ENCODE measurements at places on chromosomes 11 and 22.

- no peak for DNase-seq
These were observed 4.2 kb downstream of the UNC93B1 start for GRCh38 chr11:67999704-68000103.

- peak; percentile 17 for DNase-seq
These were observed 1236.4 kb downstream of the FAM181B start for GRCh38 chr11:81497202-81497804.

DNA sequence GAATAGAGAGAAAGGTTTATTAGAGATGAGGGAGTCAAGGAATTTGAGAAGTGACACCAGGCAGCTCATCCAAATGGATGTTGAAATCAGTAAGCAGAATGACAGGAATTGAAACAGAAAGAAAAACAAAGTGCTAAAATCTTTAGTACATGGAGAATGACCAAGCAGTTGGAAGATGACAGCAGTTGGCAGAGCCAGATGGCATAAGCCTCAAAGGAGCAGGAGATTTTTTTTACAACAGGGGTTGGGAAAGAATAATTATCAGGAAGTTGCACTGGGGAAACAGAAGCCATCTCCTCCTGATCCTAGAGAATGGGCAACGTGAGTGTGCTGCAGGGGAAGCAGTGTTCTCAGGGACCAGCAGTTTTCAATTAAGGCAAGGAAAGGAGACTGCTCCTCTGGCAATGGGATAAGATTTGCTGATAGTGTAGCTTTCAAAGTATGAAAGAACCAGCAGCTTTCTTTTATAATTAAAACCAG, 28.9 kb downstream of the RAB39A start:
- DNase-seq = no peak

DNA sequence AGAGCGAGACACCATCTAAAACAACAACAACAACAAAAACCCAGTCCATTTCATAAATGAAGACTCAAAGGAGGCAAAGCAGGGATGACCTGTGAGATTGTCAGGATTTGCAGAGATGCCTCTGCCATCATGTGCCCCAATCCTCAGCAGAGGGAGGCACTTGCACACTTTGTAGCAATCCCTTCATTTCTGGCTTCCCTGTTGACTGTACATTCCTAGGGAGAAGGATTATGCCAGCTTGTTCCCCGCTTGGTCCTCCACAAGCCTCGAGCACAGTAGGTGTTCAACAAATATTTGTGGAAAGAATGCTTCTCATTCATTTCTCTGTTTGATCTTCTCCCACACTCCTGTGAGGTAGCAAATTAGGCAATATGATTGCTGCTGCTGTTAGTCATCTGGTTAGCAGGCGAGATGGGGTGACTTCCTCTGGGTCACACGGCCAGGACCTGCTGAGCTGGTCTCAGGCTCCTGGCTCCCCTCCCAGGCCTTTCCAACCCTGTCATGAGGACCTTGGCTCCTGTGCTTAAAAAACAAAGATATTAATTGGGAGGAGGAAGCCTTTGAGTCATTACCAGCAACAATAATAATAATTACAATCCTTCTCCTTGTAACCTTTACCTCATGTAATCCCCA, 34.1 kb downstream of the LIF start:
- peak; percentile 31 for DNase-seq

DNA sequence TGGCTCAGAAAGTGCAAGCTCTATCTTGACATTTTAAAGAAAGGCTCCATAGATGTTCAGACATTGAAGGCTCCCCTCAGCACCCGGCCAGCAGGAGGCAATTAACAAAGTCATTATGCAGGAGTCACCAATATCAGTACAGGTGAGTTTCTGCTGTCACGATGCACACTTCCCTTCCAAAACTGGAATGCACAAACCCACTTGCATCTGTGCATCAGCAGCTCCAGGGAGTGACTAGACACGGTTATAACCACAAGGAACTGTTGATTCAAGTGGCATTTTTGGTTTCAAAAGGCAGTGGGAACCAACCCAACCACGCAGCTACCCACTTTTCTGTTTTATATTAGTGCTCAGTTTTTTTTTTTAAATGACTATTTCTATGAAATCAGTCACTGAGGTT, 293.9 kb upstream of the NARS2 start:
- DNase-seq = no peak

GRCh38 chr11:74069146-74070046, 60.5 kb upstream of the UCP3 start:
- DNase-seq = no peak

- no peak for DNase-seq
These were observed 680.3 kb downstream of the NTM start for GRCh38 chr11:132050577-132051165.

GRCh38 chr11:124085997-124086846, 29.0 kb upstream of the VWA5A start:
- DNase-seq = no peak

GRCh38 chr11:62980133-62980760, 4.5 kb downstream of the SLC22A6 start:
- no peak for DNase-seq

GRCh38 chr11:94100253-94100652, 28.4 kb upstream of the PANX1 start:
- no peak for DNase-seq

DNA sequence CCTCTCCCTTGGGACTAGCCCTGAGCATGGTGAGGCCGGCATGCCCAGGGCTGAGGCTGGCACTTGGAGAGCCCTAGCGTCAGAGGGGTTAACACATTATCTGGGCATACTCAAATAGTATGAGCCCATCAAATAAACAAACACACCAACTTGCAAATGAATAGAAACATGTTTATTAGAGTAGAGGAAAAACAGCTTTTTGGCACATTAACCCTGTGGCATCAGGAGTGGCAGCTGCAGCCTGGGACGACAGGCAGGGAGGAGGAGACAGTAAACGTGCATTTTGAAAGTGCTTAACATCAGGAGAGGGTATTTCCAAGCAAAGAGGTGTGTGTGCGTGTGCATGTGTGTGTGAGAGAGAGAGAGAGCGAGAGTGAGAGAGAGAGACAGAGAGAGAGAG, 684.9 kb downstream of the NTM start:
- DNase-seq = no peak

DNA sequence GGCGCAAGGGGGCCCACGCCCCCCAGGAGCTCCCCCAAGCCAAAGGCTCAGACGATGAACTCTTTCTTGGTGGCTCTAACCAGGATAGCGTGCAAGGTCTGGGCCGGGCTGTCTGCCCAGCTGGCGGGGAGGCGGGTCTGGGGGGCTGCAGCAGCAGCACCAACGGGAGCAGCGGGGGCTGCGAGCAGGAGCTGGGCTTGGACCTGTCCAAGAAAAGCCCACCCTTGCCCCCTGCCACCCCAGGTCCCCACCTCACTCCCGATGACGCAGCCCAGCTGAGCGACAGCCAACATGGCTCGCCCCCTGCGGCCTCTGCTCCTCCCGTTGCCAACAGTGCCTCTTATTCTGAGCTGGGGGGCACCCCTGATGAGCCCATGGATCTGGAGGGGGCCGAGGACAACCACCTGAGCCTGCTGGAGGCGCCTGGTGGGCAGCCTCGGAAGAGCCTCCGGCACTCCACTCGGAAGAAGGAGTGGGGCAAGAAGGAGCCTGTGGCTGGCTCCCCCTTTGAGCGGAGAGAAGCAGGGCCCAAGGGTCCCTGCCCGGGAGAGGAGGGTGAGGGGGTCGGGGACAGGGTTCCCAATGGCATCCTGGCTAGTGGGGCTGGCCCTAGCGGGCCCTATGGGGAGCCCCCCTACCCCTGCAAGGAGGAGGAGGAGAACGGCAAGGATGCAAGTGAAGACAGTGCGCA, 21.6 kb upstream of the TMEM191C start:
- DNase-seq = no peak

DNA sequence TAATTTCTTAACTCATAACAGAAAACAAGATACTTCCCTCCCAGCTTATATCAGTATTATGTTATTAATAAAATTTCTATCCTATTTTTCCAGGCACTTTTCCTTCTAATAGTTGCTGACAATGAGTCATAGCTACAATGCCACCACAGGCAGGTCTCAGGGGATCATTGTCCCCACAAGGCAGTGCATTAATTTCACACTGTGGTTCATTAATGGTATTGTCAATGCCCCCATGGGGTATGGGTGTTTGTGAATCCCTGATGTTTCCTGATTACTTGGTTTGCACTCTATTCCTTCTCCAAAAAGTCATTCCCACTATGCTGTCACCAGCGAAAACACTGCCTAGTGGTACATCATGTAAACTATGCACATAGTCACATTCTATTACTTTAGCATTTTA, 345.5 kb upstream of the CTSC start:
- no peak for DNase-seq

DNA sequence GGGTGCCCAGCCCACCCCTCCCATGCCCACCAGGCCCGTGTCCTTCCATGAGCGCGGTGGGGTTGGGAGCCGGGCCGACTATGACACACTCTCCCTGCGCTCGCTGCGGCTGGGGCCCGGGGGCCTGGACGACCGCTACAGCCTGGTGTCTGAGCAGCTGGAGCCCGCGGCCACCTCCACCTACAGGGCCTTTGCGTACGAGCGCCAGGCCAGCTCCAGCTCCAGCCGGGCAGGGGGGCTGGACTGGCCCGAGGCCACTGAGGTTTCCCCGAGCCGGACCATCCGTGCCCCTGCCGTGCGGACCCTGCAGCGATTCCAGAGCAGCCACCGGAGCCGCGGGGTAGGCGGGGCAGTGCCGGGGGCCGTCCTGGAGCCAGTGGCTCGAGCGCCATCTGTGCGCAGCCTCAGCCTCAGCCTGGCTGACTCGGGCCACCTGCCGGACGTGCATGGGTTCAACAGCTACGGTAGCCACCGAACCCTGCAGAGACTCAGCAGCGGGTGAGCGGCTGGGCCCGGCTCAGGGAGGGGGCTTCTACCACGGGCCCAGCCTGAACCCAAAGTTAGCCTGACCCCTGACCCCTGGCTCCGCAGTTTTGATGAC, 3.0 kb downstream of the PKP3 start:
- DNase-seq = no peak

- DNase-seq = no peak
These were observed 458.4 kb upstream of the LRRC4C start for GRCh38 chr11:41917900-41918299.

GRCh38 chr11:80873310-80873999, 1432.6 kb upstream of the TENM4 start:
- DNase-seq = no peak

DNA sequence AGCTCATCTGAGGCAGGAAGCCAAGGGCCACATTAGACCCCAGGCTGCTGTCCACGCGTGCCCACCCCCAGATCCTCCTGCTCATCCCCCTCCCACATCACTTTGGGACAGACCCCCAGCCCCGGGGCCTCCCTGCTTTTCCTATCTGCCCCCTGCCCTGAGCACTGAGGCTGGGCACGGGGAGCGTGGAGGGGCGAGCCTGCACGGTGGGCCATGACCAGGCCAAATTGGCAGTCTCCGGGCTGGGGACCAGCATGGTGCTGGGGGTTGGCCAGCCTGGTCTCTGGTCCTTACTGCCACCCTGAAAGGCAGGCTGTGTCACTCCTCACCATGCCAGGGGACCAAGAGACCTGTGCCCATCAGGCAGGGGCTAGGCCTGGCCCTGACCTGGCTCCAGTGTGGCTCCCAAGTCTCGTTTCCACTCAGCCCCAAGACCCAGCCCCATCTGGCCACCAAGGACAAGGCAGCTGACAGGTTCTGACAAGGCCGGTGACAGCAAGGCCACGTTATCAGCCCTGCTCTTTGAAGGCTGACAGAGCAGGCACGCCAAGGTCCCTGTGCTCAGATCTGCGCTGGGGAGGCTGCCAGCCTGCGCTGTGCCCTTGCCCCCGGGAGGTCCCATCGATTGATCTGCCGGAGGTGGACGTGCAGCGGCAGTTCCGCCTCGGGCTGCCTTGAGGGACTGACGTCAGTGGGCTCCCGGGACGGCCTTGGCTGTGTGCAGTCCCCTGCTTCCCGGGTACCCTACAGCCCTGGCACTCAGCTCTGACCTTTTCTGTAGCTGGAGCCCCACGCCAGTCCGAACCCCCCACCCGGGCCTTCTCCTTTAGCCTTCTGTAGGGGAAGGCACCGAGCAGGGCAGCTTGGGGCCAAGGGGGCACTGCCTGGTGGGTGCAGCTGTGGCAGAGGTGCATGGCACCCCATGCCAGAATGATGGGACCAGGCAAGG, 3.6 kb downstream of the TNNI2 start:
- DNase-seq = peak; percentile 66

DNA sequence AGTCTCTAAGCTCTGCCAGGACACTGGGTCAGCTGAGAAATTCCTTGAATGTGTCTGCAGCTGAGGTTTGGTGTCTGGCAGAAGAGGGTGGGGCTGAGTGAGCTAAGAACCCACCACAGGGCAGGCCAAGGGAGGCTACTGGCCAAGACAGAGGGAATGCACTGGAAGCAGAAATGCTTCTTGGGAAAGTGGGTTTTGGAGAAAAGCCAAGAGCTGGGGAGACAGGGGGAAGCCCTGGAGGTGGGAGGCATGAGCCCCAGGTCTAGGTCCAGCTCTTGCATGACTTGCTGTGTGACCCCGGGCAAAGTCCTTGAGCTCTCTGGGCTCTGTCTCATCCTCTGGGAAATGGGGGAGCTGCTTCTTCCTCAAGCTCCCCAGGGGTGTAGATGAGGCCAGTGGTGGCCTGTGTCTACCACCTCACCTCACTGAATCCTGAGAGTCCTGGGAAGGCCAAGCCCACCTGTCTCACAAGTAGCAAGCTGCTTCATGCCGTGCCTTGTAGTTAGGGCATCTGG, 2.3 kb downstream of the MMP11 start:
- no peak for DNase-seq

DNA sequence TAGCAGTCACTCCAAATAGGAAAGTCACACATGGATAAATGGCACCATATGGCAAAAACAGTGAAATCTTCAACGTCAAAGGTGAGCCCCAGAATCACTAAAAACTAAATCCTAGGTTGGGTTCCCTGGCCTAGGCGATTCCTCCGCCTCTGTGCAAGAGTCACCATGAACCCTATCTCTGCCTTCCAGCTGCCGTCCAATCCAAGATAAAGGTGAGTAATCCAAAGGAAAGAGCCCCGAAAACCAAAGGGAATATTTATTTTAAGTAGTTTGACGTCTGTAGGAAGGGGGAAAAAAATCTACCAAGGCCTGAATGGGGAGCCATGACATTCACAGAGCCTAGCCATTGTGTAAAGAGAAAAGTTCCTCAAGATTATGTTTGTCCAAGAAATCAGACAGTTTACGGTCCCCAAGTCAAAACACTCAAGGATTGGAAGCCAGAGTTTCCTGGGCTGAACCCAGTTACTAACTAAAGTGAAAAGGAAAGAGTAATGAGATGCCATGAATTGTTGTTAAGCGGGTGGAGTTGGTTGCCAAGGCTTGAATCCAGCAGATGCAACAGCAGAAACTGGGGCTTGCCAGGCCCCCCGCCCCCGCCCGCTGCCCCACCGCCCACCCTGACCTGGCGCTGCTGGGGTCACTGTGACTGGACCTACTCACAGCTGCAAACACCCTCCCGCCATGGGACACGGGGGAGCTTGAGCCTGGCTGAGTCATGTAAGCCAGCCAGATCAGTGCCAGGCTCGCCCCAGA, 39.7 kb upstream of the ETS1 start:
- no peak for DNase-seq

- DNase-seq = peak; percentile 81
These were observed 8.0 kb downstream of the NEAT1 start for GRCh38 chr11:65430406-65431217.

All from hematopoietic multipotent progenitor cell treated with erythropoietin and hydrocortisone succinate and interleukin-3 and kit ligand, for 17 days (in vitro differentiated cells).